Stimulated activated CD8-positive, alpha-beta memory T cell treated with anti-CD3 and anti-CD28 coated beads, Interleukin-7, amount 100 ng/mL, for 1 hour (primary cell): ENCODE measurements at places on chromosomes 13 and 19.

DNA sequence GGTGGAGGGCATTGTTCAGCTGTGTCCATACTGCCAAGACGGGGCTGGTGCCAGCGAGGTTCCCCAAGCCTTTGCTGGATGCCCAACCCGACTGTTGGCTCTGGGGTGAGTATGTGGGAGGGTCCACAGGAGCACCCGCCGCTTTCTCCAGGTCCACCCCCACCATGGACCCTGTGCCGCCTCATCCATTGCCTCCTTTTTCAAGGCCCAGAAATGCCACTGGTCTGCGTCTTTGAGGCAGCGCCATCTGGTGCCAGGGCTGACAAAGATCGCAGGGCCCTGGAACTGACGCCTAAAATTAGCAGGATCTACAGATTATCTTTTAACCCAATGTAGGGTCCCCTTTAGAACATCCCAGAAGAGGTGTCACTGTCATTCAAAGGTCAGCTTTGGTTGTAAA lies 34.6 kb downstream of the NFIX start:
- no peak for DNase-seq

GRCh38 chr19:29687244-29687896 lies 22.1 kb downstream of the PLEKHF1 start:
- DNase-seq = no peak

DNA sequence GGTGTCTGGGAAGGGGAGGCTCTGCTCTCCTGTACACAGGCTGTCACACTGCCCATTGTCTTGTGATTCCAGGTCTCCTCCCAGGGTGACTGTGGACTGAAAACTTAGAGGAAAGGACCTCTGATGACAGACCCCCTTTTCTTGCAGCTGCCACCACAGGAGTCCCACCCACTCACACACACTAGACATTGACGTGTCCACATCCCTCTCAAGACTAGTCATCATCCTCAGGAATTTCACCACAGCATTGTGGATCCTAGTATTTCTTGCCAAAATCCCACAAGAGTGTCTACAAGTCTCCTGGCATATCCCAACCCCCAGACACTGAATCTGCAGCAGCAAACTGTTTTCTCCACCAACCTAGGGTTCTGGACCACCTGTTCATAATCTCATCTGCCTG lies 5.3 kb downstream of the ZNF85 start:
- DNase-seq = no peak

GRCh38 chr13:50080203-50080910 lies 65.1 kb downstream of the KCNRG start:
- peak; percentile 6 for DNase-seq

DNA sequence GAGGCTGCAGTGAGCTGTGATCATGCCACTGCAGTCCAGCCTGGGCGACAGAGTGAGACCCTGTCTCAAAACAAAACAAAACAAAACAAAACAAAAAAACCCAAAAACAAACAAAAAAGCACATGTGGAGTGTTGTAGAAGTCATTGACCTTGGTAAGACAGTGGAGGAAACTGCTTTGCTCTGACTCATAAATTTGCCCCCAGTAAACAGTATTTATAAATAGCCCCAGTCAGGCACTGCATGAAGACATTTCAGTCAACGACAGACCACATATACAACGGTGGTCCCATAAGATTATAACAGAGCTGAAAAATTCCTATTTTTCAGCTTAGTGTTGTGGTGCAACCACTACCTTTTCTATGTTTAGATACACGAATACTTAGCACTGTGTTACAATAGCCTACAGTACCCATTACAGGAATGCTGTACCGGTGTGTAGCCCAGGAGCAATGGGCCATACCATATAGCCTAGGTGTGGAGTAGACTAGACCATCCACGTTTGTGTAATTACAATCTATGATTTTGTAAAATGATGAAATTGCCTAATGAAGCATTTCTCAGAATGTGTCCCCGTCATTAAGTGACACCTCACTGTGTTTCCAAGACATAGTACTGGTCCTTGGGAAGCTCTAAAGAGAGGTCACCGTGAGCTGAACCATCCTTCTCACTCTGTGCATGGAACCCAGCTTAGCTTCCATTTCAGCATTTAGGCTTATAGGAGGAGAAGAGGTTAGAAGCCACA lies 1.1 kb downstream of the ARL11 start:
- no peak for DNase-seq

GRCh38 chr19:6501740-6502648 lies at the start of gene TUBB4A:
Gene TUBB4A, minus strand, starts transcription at chr19:6502309. Its CDS starts 97 bp downstream, at chr19:6502212.
- no peak for DNase-seq

- DNase-seq = no peak
Measured at GRCh38 chr13:33206425-33206824, 79.1 kb downstream of the STARD13 start.

GRCh38 chr19:35767288-35768081 lies 7.9 kb upstream of the ARHGAP33 start:
- no peak for DNase-seq

DNA sequence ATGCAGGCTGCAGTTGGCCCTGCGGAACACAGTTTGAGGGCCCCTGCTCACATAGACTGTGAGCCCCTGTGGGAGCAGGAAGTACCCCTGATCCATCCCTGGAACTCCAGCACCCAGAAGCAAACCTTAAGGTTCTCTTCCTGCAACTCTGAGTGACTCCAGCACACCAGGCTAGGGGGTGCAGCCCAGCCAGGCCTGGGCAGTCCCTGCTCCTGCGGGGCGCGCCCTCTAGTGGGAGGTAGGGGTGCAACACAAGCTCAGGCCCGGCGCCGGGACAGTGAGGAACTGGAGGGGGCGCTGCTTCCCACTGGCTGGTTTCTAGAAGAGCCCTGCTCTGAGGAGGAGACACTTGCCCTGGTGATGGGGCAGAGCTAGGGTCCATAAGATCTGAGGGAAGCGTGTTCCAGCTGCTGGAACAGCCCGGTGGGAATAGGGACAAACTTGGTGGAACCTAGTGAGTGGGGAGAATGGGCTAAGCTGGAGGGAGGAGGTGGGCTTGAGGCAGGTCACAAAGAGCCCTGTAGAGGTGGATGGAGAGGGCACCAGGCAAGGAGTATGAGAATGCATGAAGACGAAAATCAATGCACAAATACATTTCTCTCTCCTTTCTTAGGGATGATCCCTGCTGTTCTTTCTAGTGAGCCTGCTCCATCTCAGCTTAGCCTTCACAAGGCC lies 5.0 kb downstream of the ZSCAN5A start:
- no peak for DNase-seq
